Activated CD4-positive, alpha-beta T cell treated with anti-CD3 and anti-CD28 coated beads for 1 hour (primary cell): ENCODE measurements at places on chromosomes 1 and 21.

DNA sequence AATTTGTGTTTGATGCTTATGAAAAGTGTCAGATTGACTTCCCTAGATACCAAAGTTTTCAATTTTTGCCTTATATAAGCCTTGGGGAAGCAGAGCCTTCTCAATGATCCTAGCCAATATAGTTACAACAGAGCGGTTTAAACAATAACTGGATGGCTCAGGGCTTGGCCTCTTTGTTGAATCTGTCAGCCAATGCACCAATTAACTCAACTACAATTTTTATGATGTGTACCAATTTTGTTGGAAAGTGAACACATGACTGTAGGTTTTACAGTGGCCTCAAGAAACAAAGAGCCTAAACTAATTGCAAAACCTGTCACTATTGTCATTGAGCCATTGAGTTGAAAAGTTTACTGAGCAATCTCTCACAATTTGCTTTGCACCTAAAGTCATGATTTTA lies 71.6 kb upstream of the RGS18 start:
- no peak for DNase-seq

GRCh38 chr1:37127254-37127748 lies 93.0 kb upstream of the GRIK3 start:
- no peak for DNase-seq

DNA sequence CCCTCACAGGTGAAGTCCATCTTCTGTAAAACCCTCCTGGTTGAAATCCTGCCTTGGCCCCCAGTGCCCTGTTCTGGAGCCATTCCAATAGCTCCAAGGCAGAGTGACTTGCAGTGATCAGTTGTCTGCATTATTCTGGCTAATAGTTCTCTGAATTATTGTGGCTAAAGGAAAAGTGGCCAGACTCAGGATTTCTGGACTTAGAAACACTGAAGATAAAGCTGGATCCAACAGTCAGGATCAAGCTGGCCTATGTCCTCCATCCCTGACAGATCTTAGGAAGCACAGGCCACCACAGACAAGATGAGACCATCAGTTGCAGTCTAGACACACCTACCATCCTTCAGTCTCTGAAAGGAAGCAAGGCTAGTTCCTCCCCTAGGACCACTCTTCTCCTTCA lies 801 bp upstream of the C2CD4D start:
- no peak for DNase-seq

DNA sequence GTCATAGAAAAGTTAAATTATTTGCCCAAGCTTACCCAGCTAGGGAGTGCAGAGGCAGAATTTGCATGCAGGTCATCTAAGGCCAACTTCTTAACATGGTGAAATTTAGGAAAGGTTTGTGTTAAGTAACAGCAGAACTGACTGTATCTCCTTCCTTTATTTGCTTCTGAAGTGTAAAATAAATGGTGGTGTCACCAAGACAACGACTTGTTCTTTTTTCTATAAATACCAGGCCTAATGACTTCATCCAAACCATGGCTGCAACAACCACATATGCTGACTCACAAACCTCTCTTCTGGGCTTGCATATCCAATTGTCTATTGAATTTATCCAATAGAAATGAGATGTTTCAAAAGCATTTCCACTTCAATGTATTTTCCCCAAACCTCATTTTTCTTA lies 19.1 kb downstream of the COL24A1 start:
- no peak for DNase-seq

DNA sequence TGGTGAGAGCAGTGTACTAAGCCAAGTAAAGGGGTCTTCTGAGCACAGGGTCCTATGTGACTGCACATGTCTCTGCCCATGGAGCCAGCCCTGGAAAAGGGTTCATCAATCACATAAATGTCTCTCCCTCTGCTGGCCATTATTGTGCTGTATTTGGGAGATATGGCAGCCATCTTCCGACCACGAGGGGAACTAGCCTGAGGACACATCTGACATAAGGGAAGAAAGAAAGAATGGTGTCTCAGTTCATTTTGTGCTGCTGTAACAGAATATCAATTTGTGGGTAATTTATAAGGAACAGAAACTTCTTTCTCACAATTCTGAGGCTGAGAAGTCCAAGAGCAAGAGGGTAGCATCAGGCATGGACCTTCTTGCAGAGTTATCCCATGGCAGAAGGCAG lies 55.1 kb upstream of the GJA5 start:
- no peak for DNase-seq

GRCh38 chr1:226417350-226417749 lies 9.5 kb upstream of the PARP1 start:
- DNase-seq = no peak

- DNase-seq = no peak
These were observed 17.7 kb downstream of the GNB1 start for GRCh38 chr1:1873186-1873585.

DNA sequence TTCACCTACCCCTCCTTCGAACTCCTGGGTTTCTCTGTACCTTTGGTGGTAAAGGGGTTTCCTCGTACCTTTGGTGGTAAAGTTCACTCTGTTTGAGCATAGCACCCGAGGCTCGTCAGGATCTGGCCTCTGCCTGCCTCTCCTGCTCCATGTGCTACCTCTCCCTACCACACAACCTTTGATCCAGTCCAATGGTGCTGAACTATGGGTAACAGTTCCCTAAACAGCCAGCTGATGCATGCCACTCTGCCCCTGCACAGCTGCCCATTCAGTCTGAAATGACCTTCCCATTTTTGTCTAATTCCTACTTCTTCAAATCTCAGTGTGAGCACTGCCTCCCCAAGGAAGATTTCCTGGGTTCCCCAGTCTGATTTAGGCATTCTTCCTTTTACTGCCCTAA lies 14.0 kb downstream of the OVAAL start:
- no peak for DNase-seq

DNA sequence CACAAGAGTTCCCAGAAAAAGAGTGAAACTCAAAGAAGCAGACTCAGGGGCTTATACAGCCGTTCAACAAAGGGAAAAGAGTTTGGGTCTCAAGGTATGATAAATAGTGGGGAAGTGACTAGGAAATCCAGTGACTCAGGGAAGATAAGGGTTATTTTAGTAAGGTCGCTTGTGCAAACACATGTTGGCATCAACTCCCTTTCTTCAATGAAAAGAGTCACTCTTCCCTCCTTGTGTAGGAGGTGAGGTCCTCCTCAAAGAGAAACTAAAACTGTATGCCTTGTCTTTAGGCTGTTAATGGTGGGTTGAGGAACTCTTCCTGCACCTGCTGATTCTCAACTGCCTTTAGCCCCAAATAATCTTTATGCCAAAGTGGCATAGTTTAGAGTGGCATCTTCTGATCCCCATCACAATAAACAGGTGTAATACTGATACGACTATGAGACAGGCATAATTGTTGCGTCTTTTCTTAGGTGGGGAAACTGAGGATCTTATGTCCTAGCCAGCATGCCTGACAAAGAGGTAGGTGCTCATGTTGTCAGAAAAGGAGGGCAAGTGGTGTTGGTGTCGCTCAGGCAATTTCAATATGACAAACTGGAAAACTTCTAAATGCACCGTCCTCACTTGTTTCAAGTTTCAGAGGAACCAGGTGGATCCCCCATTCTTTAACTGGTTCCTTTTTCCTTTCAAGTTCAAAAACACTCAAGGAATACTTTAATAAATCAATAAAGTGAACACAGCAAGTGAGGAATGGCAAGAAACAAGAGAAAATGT lies 294.1 kb upstream of the RUNX1 start:
- no peak for DNase-seq

GRCh38 chr1:12249181-12249580 lies 19.4 kb downstream of the VPS13D start:
- DNase-seq = no peak

- no peak for DNase-seq
These were observed 4.1 kb upstream of the FAM110D start for GRCh38 chr1:26154750-26155149.

DNA sequence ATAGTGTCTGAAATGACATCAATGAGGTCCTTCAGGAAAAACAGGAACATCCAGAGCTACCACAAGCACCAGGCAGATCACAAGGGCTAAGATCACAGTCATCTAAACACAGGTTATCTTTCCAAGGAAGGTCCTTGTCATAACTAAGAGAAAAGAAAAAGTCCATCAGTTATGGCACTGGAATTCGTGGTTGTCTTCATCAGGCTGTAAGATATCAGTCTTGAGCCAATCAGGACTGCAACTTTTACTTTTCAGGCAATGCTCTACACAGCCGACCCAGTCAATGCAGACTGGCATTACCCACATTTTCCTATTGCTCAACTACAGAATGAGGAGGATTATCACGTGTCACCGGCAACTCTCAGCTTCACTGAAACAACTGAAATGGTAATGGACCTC lies 26.4 kb downstream of the SORT1 start:
- DNase-seq = no peak

GRCh38 chr1:161440312-161440894 lies 64.9 kb upstream of the FCGR2A start:
- peak; percentile 30 for DNase-seq

DNA sequence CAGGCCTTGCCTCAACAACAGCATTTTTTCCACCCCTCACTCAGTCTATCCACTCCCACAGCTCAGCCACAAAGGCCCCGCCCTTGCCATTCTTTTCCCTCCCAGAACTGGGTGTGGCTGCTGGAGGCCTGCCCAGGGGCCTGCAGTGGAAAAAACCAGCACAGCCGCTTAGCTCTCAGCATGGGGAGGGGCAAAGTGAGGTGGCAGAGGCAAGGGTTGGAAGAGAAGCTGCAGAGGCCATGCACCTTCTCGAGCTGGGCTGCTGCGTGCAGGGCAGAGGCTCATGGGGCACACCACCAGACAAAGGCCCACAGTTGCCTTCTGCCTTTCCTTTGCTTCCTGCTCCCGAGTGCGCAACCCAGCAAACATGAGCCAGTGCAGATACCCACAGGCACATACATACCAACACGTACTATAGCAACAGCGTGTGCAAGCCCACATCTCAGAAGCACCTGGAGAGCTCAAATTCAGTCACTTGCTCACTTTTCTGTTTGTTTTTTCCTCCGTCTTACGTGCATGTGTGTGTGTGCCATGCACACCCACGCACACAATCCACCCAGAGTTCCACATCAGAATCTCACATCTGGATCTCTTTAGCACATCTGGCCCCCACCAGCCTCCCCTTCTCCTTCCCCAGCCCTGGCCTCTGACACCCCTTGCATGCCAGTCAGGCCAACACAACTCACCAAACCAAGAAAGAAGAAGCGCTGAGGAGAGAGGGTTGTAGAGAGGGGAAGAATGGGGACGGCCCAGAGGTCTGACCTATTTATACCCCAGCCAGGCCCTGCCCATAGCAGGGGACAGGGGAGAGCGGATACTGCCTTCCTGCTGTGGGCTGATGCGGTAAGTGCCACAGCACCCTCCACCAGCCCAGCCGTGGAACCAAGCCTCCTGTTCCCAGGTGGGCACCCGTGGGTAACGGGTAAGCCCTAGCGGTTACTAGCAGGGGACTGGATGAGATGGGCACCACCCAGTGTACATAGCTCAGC lies at the start of gene S100A4:
TSS of gene S100A4 (minus strand) at position 740 of the 989 bp plus-strand sequence. CDS start 1,012 bp downstream, outside the sequence.
- DNase-seq = peak; percentile 88

DNA sequence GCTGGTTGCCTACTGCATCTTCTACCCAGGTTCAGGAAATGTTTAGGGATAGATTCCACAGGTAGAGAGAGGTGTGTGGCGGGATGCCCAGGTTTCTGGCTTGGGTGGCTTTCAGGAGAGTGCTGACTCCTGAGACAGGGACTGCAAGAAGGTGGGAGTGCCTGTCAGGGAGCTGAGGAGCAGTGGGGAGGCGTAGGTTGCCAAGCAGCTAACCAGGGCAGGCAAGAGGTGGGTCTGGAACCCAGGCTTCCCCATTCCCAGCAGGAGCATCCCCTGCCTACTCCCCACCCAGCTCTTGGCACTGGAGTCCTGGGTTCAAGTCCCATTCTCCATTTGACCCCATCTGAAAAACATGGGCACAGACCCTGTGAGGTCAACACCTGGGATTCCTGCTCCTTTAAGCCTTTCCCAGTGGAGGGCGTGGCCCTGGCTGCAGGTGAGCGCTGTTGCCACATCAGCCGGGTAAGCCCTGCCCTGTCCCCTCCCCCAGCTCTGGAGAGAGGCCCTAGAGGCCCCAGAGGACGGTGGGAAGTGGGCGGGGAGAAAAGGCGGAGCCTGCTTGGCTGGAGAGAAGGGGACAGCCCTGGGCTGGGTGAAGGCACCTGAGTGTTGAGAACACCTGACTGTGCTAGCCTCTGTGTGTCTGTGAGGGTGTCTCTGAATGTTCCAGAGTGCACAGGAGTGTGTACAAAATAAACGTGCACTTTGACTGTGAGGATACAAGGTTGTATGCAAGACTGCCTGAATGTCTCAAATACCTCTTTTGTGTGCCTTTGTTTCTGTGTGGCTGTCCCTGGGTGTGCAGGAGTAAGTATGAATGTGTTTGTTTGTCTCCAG lies 14.0 kb upstream of the SYNC start:
- peak; percentile 13 for DNase-seq

DNA sequence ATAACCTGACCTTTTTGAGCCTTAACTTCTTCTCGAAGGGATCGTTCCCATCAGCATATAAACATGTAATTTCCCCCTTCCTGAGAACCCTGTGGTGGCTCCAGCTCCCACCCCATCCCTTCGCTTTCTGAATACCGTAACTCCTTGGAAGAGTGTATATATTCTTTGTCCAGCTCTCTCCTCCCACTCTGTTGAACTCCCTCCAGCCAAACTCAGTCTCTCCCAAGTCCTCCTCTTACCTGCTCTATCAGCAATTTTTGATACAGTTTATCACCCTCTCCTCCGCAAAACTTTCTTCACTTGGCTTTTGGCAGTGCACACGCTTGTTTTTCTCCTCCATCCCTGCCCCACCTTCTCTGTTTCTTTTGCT lies 109.9 kb upstream of the SLC25A33 start:
- no peak for DNase-seq

DNA sequence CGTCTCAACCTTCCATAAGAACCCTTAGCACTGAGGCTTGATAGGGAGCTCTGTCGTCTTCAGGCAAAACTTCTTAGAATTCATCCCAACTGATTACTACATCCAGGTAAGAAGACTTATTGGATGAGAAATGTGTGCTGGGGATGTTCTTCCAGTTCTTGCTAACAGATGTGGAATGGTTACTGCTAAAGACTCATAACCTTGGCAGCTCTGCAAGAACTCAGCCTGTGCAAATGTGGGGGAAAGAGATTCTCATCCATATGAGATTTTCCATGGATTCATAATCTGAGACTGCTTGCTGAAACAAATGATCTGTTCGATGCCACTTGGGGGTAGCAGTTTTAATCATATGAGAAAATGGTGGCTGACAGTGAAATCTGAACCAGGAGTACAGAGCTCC lies 48.2 kb downstream of the NTPCR start:
- no peak for DNase-seq
